ENCODE measurements at places on chromosomes 12 and 14. TPM values are rescaled to one million over a fixed set of nuclear protein-coding genes. Genes with fewer than 3 reads are reported as not detected.

DNA sequence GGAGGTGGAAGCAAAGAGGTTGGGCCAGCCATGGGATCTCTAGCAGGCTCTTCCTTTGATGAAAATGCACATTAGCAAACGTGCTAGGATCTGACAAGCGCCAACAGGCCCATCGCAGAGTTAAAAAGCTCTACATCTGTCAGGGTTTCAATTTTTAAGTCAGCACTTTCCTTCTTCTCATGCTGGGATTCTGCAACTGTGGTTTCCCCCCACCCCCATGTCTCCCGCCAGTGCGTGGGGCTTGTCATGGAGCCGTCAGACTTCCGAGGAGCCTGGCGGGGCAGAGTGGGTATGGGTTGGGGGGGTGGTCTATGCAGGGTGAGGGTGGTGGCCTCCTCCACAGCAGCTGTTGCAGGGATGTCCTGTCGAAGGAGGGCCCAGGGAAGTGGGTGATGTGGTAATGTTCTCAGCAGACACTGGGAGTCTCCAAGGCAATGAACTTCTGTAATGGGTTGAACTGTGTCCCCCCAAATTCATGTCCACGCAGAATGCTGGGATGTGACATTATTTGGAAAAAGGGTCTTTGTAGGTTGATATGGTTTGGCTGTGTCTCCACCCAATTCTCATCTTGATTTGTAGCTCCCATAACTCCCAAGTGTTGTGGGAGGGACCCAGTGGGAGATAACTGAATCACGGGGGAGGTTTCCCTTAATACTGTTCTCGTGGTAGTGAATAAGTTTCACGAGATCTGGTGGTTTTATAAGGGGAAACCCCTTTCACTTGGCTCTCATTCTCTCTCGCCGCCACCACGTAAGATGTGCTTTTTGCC is 115.2 kb upstream of the MAP1LC3B2 start:
- no peak for DNase-seq

GRCh38 chr12:112887550-112887949 is 19.2 kb upstream of the OAS1 start:
- no peak for DNase-seq

DNA sequence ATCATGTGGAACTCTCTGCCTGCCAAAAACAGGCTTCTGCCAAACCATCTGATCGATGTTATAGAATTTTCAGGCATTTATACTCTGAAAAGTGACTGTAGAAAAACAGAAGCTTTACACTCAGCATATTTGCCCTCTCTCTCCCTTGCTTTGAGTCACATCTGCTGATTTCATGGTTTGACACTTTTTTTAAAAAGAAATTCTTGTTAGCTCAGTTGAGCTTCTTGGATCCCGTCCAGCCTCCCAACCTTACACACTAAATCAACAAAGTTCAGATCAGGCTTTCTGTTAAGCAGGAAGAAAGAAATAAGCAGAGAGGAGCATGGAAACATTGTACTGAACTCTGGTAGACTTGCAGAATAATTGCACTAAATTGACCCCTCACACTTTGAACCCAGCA is 193.6 kb upstream of the SEL1L start:
- DNase-seq = no peak

- DNase-seq = no peak
These were observed 13.1 kb downstream of the MYBPC1 start for GRCh38 chr12:101607894-101608293.

The PRB2 gene
- total RNA-seq = not detected

The TMEM179 gene
- total RNA-seq = not detected

The CIROP gene
- total RNA-seq = not detected

Data from Karpas-422 (cell line).